CD4-positive, alpha-beta T cell treated with Interleukin-15 for 1 hour (primary cell): ENCODE measurements at places on chromosomes 6 and 20.

DNA sequence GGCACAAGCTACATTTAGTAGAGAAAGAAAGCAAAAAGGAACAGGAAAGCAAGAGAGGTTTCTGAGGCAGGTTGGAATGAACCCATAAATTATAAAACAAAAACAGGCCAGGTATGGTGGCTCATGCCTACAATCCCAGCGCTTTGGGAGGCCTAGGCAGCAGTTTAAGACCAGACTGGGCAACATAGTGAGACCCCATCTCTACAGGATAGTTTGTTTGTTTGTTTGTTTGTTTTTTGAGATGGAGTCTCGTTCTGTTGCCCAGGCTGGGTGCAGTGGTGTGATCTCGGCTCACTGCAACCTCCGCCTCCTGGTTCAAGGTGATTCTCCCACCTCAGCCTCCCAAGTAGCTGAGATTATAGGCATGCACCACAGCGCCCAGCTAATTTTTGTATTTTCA is 49.0 kb downstream of the AFG1L start:
- no peak for DNase-seq

GRCh38 chr6:129980821-129981220 is 37.6 kb upstream of the L3MBTL3 start:
- DNase-seq: no peak

DNA sequence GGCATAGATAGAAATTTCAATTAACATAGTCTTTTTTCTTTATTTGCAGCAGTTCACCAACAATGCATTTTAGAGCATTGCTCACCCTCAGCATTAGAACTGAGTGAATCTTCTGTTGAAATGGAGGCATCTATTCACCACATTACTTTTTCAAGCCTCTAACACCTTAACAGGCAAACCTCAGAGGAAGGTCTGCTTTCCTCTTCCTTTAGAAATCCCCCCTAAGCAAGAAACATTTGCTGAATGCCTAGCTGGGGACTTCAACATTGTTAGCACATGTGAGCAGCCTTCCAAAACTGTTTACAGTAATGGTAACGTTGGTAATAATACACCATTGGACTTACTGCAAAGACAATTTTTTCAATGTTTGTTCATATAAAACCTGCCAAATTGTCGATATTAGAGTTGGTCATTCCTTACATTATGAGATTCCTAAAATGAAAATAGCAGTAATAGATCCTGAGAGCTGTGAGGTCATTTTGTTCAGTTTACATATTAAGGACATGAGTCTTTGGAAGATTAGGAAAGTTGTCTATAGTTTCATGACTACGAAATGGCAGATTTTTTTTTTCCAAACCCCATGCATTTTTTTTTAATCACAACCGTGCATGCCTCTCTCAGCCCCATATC is 20.6 kb upstream of the AKIRIN2 start:
- no peak for DNase-seq

GRCh38 chr20:59752704-59753460 is 148.5 kb downstream of the PHACTR3 start:
- no peak for DNase-seq

GRCh38 chr20:41359541-41360011 is 7.0 kb downstream of the EMILIN3 start:
- DNase-seq: no peak

- peak; percentile 41 for DNase-seq
These were observed 14.2 kb downstream of the TRAF3IP2 start for GRCh38 chr6:111591370-111591900.

DNA sequence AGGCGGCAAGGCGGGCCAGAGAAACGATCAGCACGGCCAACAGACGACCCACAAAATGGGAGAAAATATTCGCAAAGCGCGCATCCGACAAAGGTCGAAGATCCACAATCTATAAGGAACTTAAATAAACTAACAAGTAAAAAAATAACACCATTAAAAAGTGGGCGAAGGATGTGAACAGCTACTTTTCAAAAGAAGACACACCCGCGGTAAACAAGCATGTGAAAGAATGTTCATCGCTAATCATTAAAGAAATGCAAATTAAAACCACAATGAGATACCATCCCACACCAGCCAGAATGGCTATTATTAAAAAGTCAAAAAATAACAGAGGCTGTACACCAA is 117.8 kb upstream of the SIRPA start:
- DNase-seq: no peak

DNA sequence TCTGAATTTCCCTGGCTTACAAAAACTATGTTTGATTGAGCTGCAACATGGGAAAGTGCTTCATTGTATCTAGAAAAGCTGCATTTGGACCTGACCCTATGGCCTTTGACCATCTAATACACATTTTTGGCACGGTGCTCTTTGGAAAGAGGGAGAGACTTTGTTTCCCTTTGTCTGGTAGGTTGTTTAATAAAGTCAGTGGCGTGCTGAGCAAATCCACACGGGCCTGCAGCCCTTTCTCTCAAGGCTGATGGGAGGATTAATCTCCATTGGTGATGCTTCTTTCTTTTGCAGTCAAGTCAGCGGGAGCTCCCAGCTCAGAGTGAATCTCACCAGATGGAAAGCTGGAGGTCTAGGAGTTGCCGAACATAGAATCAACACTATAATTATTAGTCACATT is 314.7 kb upstream of the CNR1 start:
- DNase-seq: no peak

GRCh38 chr6:165823609-165824326 is 160.7 kb upstream of the PDE10A start:
- no peak for DNase-seq

DNA sequence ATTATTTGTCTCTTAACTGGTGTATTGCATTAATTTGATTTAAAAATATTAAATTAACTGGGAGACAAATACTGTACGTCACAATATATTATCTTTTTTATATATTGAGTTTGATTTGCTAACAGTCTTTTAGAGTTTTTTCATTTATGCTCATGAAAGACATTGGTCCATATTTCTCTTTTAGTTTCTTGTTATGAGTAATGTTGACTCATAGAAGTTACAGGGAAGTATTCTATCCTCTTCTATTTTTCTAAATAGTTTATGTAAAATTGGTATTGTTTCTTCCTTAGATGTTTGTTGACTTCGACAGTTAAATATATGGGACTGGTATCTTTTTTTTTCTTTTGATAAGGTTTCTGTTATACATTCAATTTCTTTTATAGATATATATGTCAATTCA is 1115.6 kb upstream of the CITED2 start:
- DNase-seq: no peak

GRCh38 chr6:39307462-39307861 is 6.8 kb downstream of the KCNK17 start:
- no peak for DNase-seq

DNA sequence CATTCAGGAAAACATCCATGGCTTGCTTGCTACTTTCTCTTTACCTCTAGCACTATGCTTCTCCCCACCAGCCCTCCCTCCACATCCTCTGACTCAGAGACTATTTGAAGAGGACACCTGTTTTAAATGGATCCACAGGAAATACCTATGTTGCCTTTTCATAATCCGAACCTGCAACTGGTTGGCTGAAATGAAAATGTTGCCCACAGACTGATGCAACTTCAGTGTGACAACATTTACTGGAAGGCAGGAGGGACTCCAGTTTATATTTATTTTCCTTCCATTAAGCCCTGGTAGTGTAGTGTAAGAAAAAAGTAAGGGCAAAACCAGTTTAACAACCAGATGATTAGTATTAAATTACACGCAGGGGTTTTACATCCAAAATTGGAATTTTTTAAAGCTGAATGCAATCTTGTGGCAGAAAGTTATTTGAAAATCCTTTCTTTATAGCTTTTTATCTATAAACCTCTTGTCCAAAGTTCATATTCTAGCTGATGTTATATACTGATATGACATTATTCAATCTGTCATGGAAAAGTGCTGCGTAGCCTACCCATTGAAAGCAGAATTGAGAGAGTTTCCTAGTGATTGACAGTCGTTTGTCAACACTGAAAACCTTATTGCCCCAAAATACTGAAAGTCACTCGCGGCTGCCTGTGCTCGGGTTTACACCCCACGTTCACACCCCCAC is 881 bp upstream of the AIG1 start:
- no peak for DNase-seq

GRCh38 chr6:146429831-146430230 is 113.8 kb upstream of the RAB32 start:
- DNase-seq: no peak

DNA sequence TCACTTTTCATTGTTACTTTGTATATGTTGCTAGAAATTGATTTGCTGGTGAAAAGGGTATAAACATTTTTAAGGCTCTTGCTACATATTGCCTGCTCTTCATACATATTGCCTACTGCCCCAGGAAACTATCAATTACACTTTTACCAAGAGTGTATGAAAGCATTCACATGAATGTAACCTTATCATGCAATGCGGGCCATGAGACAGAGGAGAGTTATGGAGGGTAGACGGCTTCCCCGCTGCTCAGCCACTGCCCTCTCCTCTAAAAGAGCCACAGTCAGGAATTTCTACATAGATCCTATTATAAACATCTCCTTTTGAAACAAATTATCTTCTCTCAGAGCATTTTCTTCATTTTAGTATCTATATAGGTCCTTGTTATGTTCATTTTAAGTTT is 264.4 kb downstream of the ESR1 start:
- no peak for DNase-seq

- DNase-seq: no peak
These were observed 679 bp upstream of the RING1 start for GRCh38 chr6:33207552-33208090.

GRCh38 chr6:109736273-109737025 is 45.4 kb downstream of the FIG4 start:
- DNase-seq: no peak

- DNase-seq: no peak
These were observed 41.6 kb downstream of the FAM209B start for GRCh38 chr20:56574531-56575142.

DNA sequence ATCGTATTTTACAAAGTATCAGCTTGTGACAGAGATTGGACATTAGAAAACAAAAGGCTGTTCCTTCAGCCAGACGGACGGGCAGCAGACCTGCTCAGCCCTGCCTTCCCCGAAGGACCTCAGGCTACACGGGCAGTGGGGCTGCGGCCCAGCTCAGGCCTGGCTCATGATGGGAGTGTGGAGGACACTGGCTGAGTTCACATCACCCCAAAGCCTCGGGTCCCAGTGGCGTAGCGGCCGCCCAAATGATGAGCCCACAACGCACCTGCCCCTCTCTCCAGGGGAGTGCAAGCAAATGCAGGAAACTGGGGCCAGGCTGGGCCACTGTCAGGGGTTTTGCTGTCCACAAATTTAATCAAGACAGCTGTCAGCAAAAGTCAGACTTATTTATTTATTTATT is 356.8 kb downstream of the TAF4 start:
- DNase-seq: no peak

GRCh38 chr6:170207586-170208181 is 83.2 kb downstream of the DLL1 start:
- DNase-seq: no peak

- no peak for DNase-seq
These were observed 111.0 kb downstream of the MRPL14 start for GRCh38 chr6:44016131-44016870.

GRCh38 chr6:111832833-111833418 is 40.3 kb downstream of the FYN start:
- no peak for DNase-seq

GRCh38 chr6:222468-222867 is 69.8 kb upstream of the DUSP22 start:
- DNase-seq: no peak

GRCh38 chr6:4603856-4604369 is 172.3 kb upstream of the CDYL start:
- DNase-seq: no peak

DNA sequence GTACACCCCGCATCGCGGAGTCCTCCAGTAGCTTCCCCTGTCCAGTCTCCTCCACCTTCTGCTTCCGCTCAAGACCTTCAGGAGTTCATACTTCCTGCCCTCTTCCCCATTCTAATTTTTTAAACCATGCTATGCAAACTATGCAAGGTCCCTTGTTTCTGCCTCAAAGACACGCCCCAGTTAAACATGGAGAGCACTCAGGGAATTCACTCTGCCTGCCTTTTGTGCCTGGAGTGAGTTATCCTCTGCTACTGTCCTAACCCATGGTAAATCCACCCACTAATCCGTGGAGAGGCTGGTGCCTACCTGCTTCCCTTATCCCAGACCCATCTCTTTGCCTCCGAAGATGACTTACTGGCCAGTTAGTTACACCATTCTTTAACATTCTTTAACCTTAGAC is 473.7 kb upstream of the JARID2 start:
- no peak for DNase-seq
